ENCODE measurements at places on chromosomes 4 and X.

GRCh38 chr4:26141911-26142638, 178.7 kb upstream of the RBPJ start:
- DNase-seq = no peak

DNA sequence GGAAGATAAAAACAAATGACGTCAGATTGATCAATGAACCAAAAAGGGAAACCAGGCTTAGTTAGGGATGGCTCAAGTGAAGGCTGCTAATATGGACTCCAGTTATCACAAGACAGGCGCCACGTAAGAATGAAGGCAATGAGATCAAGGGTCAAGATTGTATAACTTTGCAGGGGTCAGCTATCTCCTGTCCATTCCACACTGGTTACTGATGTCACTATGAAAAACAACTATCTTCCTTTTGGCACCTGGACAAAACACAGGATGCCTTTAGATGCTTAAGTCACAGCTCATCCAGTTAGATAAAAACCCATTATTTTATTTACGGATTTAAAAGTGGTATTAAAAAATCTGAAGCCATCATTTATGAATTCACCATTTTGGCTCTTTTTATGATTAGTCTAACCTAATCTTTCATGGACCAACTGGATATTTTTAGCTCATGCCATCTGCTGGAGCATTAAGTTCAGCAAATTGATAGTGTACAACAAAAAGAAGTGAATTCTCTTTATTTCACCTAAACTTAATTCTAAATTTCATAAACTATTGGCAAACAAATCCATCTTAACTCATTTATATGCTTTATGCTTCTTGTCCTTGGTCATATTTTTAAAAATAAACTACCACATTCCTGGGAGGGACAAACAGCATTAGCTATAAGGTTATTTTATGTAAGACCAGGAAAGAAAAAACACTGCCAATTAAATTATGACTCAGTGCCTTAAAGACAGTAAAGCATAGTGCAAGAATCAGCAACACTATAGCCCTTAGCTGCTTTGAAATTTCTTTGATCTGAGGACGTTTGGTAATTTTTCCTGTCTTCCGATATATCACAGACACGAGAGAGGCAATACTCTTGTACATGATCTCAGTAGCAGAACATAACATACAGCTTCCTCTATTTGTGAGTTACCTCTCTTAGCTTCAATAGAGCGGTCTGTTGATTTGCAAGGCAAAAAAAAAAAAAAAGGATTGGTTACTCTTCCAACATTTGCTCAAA, 27.0 kb downstream of the DHX15 start:
- no peak for DNase-seq

- no peak for DNase-seq
These were observed 11.7 kb downstream of the UGT2B4 start for GRCh38 chr4:69484011-69484410.

GRCh38 chrX:19624739-19625138, 109.4 kb upstream of the MAP3K15 start:
- no peak for DNase-seq

DNA sequence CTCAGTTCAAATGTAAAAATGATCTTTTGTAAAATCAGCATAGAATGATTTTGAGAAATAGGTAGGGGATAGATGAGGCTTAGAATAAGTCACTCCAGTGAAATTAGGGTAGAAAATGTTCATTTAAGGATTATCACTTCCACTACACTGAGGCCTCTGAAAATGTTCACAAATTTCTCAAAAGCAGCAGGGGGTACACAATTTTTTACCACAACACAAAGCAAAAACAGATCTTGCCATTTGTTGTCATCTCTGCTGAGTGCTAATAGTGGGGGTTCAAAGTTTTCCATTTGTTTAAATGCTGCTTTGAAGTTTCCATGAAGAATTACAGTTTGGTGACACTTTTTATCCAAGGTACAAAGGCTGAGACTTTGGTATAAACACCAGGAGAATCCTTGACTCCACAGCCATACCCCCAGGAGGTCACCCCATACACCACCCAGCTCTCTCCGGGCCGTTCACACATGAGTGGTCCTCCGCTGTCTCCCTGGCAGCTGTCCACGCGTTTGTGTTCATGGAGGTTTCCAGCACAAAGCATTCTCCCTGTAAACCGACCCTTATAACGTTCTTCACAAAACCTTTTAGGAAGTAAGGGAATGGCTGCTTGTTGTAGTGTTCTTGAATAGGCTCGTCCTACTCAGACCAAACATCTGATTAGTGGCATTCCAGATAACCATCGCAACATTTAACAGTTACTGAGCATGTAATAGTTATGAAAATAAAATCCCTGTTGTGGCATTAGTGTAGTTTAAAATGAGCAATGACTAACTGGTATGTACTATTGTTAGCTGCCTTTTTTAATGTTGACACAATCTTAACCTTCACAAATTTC, 71.0 kb downstream of the PRSS12 start:
- no peak for DNase-seq

GRCh38 chrX:39907964-39908661, 189.6 kb downstream of the BCOR start:
- DNase-seq = no peak

- no peak for DNase-seq
These were observed 15.9 kb upstream of the TLR1 start for GRCh38 chr4:38820329-38821061.

GRCh38 chr4:185811509-185812364, at the start of gene SORBS2:
Gene SORBS2 (minus strand): TSS chr4:185812194. CDS start chr4:185690571, 121,623 bp downstream.
- DNase-seq = no peak

- DNase-seq = no peak
These were observed 540.9 kb downstream of the GBA3 start for GRCh38 chr4:23233596-23233995.

DNA sequence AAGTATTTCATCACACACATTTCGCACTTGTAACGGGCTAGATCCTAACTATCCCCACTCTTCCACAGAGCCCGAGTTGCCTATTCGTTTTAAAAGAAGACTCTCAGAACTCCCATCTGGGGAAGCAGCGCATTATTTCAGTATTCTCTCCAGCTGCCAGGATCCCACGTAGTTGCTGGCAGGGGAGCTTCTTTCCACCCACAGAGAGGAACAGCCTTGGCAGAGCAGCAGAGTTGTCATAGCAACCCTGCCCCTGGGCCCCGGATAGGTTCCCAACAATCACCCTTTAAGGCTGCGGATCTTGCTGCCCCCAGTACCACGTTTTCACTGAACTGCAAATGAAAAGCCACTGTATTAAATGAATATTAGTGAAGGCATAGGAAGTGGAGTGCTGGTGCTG, 106.7 kb downstream of the GPM6A start:
- DNase-seq = no peak

GRCh38 chr4:113633467-113633866, 128.1 kb downstream of the CAMK2D start:
- DNase-seq = no peak

- DNase-seq = no peak
These were observed 29.8 kb upstream of the H2AZ1 start for GRCh38 chr4:99979872-99980271.

DNA sequence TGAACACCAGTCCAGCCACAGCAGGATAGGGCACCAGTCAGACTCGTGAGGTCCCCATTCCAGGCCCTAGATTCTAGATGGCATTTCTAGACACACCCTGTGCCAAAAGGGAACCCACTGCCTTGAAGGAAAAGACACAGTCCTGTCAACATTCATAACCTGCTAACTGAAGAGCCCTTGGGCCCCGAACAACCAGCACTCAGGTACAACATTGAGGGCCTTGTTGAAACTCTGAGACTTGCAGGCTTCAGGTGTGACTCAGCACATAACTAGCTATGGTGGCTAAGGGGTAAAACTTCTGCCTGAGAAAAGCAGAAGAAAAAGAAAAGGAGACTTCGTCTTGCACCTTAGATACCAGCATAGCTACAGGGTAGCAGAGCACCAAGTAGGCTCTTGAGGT, 252.9 kb upstream of the GRID2 start:
- DNase-seq = no peak

DNA sequence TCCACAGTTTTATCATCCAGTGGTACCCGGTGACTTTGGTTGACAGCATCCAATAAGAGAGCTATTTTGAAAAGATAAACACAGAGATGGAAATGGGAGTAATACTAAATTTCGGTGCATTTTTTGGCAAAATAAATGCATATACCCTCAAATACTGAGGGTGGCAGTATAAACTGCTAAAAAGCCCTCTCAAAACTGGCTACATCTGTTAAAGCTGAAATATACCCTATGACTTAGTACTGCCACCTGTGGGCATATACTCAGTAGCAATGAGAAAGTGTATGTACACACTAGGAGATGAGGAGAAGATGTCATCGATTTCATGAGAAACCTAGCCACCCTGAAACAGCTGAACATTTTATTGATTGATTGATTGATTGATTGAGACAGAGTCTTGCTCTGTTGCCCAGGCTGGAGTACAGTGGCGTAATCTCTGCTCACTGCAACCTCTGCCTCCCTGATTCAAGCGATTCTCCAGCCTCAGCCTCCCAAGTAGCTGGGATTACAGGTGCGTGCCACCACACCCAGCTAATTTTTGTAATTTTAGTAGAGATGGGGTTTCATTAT, 12.2 kb upstream of the TMEM128 start:
- no peak for DNase-seq

- no peak for DNase-seq
These were observed 9.2 kb upstream of the GPC3 start for GRCh38 chrX:133994576-133994975.

DNA sequence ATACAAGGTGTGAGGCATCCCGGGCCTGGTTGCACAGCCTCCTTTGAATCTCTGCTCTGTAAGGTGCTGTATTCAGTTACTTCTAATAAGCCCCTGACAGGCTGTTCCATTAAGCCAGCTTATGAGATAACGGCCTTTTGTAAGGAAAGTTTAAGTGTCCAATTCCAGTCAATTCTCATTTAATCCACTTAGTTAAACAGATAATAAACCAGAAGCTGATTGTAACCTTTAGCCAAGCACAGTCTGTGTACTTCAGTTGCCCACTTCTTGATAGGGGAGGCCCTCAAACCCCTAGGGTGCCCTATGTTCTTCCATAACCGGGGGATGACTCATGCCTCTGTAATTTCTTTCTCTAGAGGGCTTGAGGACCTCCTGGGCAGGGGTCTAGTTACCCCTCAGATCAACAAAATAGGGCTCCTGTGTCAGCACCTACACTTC, 63.4 kb downstream of the RASL11B start:
- no peak for DNase-seq

DNA sequence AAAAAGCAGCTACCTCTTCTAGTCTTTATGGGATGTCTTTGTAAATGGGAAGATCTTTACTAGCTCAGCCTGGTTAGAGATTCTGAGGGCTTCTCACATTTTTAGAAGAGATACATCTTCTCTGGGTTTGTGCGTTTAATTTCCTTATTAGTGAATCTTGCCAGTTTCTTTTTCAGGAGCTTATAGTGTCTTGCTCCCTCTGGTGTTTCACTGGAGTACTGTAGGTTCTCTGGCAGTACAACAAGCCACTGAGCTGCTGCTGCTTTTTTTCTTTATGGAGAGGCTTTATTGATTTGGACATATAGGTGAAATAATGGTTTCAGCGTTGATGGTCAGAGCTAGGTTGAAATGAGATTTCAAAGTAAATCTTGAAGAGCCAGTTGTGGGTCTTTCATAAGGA, 82.9 kb downstream of the LAS1L start:
- DNase-seq = no peak

DNA sequence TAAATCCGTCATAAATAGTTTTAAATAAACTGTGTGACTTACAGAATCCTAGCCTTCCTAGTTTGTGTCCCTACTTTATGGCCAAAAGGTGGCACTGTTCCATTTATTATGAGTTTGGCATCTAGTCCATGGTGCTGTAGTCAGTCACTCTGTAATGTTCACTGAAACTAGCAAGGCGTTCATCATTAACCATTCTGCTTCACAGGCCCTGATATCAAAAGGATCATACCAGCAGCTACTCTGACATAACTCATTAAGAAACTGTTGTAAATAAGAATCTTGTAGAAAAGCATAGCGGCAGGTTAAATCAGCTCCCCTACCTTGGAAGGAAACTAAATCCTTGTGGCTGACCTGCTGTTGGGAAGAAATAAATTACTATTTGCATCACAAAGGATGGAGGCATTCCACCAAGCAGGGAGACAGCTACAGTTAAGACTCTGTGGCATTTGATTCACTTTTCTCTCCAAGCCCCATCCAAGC, 919.6 kb upstream of the DIAPH2 start:
- DNase-seq = no peak

DNA sequence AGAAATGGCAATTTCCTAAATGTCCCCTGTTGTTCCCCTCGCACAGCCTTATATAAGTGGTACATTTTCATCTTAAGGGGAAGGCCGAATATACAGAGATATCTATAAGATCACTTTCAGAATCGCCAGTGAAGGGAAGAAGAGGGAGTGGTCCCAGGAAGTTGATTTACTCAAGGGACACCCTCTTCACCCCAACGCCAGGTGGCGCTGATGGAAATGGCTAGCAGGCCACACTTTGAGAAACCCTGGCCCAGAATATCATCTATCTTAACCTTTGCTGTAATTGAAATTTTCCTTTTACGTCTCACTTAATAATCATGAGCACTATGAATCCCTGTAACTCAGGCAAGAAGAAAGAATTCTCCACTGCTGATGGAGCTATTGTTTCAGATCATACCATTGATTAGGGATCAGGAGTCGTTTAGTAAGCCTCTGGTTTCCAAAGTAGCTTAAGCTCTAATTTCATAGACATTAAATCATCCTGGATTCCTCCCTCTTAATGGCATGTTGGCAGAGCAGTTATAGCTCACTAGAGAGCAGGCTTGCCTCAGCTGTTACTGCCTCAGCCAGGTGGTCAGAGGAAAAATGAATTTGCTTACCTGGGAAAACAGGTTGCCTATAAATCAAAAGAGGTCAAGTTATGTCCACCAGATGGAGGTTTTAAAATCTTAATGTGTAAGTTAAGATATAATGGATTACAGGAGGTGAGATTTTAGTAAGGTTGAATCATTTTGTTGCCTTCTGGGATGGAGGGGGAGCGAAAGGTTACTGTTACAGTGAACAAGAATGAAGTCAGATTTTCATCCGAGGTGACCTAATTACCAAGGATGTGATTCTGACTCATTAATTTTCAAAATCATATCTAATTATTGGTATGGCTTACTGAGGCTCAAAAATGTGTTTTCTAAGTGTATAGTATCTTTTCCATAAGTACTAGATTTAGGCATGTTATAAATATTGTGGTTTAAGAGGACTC, 941.2 kb upstream of the TENM3 start:
- no peak for DNase-seq

Measured in stimulated activated CD8-positive, alpha-beta memory T cell treated with anti-CD3 and anti-CD28 coated beads, Interleukin-2, amount 100 ng/mL, for 1 hour (primary cell).